ENCODE measurements at places on chromosomes 6 and 20.

DNA sequence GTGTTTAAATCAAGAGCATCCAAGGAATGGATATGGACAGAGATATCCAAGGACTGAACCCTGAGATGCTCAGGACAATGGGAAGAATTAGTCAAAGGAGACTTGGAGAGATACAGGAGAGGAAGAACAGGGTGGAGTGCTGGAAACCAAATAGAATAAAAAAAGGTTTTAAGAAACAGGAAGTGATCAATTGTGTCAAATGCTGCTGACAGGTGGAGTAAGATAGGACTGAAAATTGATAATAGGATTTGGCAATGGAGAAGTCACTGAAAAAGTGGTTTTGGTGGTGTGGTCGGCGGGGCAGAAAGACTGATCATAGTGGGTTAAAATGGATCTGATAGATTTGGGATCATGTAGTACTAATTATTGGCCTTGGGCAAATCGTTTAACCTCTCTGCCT lies 37.9 kb upstream of the PNRC1 start:
- no peak for DNase-seq

GRCh38 chr6:684831-685636 lies 7.9 kb downstream of the EXOC2 start:
- no peak for DNase-seq

- no peak for DNase-seq
Measured at GRCh38 chr6:155867682-155868081, 412.0 kb upstream of the NOX3 start.

DNA sequence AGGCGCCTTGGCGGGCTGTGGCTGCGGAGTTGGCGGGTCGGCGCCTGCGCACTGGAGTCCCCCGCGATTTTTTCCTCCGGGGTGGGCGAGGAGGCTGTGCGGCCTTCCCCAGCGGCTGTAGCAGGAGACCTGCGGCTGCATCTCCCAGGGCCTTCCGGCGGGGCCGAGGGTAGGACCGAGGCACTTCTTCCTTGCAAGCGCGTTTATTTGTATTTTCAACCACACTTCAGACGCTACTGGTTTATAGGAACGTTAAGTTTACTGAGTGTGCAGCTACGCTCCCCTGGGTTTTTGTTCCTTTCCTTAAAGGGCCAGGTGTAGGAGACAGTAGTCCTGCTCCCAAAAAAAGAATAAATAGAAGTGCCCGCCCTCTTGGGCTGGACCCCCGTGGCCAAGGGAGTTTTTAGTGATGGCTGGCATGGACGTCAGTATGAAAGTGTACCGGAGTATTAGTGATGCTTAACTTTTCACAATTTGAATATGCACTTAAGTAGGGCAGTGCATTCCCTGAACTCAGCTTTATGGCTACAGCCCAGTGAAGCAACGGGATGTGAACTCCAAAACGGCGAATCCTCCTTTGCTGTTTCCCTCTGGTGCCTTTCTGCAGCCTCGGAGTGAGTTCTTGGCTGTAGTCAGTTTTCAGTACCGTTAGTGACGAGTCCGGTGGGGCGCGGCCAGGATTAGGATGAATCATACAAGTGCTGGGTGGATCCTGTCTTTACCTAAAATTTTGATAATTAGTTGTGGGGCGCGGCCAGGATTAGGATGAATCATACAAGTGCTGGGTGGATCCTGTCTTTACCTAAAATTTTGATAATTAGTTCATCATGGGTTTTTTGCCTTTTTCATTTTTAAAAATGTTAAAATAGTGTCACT lies 1.0 kb upstream of the FBXO5 start:
- peak; percentile 72 for DNase-seq

DNA sequence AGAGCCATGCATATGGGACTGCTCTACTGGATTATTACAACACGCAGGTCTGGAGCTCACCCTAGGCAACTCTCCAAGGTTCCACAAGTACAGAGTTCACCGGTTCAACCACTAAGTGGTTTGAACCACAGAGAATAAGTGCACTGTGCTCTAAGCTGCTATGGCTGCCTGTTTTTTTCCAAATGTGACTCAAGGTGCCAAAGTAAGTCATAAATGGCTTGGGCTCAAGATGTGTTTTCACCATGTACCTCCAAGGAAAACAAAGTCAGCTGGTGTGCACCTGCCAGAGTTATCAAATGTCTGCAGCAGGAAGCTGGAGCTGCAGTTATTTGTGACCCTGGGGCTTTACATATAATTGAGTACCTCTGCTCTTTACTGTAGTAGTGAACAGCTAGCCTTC lies 76.7 kb downstream of the PREP start:
- no peak for DNase-seq

GRCh38 chr6:109024368-109024767 lies 70.3 kb downstream of the SESN1 start:
- DNase-seq = no peak

DNA sequence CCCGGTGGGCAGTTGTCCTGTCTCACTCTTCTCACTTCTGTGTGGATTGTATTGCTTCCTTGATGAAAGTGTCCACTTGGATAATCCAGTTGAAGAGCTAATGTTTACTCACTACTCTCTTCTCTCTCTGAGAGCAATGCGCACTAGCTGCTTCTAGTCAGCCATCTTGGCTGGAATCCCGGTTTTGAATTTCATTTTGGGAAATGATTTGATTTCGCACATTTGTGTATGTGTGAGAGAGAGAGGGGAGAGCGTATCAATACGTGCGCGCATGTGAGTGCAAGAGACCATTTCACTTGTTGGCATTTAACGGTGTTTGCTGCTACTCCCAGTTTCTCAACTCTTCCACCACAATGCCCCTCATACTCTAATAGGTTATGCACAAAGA lies 67.8 kb downstream of the KLHL32 start:
- DNase-seq = no peak

- DNase-seq = no peak
Measured at GRCh38 chr6:109452181-109452580, 3.4 kb downstream of the MICAL1 start.

GRCh38 chr6:107820338-107821261 lies 3.5 kb downstream of the SCML4 start:
- peak; percentile 21 for DNase-seq

DNA sequence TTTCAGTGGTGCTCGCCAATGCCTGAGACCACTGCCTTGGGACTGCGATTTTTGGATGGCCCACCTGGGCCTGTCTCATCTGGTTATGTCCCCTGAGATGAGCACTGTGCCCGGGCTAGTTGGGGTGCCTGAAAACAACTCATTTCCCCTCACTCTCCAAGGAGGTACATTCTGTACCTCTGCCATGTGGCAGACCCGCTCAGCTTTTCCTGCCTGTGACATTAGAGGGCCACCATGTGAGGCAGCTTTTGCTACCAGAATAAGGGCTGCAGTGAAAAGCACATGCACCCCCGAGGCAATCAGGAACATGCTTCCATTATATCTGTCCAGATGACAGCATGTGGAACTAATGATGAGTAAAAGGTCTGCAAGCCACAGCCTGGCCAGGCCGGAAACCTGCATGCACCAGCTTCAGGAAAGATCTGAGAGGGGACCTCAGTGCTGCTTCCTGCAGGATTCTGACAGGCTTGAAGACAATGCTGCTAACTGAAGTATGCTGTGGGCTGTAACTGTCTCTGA lies 11.3 kb upstream of the SRSF6 start:
- DNase-seq = no peak

DNA sequence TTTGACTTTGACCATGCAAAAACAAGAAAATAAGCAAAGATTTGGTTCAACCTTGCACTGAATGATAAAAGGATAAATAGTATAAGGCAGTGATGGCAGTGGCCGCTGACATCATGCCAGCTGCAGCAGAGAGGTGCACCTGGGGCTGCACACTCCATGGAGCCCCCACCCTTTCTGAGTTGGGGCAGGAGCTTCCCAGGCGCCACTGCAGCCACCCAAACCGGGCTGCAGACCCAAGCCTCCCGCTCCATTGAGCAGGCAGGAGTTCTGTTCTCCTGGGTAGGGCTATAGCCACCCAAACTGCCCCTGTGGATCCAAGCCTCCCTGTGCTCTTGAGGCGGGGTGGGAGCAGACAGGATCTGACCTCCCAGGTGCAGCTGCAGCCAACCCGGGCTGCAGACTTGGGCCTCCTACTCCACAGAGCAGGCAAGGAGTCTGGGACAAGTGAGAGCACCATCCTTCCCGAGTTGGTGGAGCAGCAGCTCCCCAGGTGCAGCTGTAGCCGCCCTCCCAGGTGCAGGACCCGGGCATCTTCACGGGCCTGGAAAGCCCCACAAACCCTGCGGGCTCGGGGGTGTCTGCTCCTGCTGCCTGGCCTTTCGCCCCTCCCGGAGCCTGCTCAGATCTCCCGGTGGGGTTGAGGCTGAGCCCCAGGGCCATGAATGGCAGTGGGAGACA lies 537.9 kb downstream of the TENT5A start:
- DNase-seq = no peak

GRCh38 chr6:146590492-146590891 lies 8.3 kb upstream of the ADGB start:
- DNase-seq = no peak

DNA sequence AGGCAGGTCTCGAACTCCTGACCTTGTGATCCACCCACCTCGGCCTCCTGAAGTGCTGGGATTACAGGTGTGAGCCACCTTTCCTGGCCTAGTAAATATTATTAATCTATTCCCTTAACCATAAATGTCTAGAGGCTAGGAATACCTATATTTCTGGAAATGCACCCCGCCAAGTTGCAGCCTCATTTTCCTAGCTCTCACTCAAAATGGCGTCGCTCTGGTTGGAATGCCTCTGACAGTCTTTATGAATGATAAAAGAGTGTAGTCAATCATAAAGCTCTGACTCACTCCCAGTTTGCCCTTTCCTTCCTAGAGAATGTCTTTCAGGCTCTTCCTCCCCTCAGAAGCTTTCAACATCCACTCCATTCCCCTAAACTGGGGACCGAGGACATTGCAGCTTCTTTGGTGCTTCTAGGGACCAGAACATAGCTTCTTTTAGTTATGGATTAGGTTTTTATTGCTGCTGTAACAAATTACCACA lies 14.1 kb upstream of the TRIM26 start:
- DNase-seq = no peak

DNA sequence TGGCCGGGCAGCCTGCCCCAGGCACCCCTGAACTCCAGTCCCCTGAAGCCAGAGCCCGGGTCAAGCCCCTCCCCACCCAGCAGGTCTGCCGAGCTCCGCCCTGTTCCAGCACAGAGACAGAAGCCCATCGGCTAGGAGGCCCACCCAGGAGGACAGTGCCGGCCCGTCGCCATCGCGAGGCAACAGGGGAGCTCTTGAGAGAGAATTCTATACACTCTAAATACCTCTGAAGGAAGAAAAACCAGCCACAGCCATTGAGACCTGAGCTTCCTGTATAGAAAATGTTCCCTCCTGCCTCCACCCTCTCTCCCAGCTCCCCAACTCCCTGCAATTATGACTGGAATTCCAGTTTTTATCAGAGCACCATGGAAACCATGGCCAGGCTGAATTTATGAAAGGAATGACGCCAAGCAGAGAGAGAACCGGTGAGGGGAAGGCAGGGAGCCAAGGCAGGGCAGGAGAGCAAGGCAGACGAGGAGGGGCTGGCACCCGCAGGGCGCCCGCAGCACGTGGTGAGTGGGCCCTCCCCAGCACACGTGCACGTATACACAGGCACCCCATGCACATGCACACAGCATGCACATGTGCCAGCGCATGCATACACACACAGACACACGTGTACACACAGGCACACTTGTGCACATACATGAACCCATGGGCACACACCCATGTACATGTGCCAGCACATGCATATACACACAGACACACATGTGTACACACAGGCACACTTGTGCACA lies 27.6 kb upstream of the MRGBP start:
- no peak for DNase-seq

DNA sequence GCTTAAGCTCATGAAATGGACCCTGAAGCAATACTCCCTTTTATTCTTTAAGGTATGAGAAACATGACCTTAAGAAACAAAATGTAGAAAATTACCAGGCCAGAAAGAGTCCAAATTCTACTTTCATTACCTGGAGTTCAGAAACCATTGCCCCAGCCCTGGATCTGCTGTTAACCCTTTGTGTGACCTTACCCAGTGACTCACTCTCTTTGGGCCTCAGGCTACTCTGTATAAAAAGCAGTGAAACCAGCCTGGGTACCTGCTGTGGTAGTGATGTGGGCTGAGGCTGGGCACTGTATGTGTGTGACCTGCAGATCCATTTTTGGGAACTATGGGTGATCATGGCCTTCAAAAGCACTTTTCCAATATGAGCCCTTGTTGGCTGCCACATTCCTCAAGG lies 47.2 kb downstream of the SLC9A8 start:
- DNase-seq = no peak

DNA sequence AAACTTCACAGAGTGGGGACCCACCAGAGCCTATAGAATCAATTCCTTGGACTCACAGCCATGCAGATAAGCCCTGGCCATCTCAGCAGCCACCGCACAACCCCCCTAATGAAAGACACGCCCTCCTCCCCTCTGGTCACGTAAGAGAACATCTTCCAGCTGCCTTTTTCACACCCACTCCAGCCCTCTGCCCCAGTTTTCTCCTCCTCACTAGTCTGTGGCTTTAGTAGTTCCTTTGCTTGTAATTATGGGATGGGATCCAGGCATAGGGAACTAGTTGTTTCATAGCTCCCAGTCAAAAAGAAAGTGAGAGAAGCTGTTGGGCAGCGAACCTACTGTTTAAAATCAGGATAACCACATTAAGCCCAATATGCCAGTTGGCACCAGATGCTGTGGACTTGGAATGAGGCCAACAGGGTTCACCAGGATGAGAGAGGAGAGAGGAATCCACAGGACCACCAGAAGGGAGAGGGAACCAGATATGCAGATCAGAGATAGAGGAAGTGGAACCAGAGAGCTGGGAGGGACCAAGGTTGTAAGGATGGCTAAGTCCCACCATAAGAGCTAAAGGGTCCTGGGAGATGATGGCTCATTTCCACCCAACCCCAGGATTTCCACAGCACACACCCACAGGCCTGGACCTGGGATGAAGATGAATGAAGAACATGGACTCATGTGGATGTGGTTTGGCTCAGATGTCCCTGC lies 9.0 kb upstream of the BTN3A1 start:
- DNase-seq = no peak

GRCh38 chr6:42118162-42119001 lies 24.0 kb downstream of the C6orf132 start:
- no peak for DNase-seq

- DNase-seq = no peak
Measured at GRCh38 chr6:14051355-14051754, 66.2 kb upstream of the CD83 start.

DNA sequence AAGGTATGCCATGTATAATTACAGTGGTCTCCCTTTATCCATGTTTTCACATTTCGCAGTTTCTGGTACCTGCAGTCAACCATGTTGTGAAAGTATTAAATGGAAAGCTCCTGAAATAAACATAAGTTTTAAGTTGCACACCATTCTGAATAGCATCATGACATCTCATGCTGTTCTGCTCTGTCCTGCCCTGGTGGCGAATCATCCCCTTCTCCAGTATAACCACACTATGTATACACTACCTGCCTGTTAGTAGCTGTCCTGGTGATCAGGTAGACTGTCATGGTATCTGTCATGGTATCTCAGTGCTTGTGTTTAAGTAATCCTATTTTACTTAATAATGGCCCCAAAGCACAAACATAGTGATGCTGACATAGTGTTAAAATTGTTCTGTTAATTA lies 97.1 kb downstream of the ZFAND3 start:
- no peak for DNase-seq

- DNase-seq = no peak
Measured at GRCh38 chr6:148700047-148700715, 46.6 kb upstream of the UST start.

Data from stimulated activated CD8-positive, alpha-beta memory T cell treated with anti-CD3 and anti-CD28 coated beads, Interleukin-7, amount 100 ng/mL, for 4 hours (primary cell).